Neural crest cell (in vitro differentiated cells): ENCODE measurements at places on chromosomes 6 and 20. TPM values are rescaled to one million over a fixed set of nuclear protein-coding genes. Genes with fewer than 3 reads are reported as not detected.

DNA sequence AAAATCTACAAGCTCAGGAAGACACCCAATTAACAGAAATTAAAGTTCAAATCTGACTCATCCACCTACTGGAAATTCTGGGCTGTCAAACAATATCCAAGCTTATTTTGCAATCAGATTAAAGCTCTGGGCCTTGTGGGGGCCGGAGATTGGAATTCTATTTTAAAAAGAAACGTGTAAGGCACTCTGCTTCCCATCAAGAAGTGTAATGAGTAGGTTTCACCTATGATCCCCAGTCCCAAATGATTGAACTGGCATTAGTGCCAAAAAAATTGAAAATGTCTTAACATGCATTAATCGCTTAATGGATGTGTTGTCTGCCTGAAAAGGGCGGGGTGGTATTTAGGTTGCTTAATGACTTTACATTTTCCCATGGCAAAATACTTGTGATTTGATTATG, 542.4 kb upstream of the BTBD3 start:
- no peak overlapping the region for H3K4me3 ChIP-seq
- H3K27ac ChIP-seq: no peak overlapping the region
- H3K27me3 ChIP-seq: no peaks in the 10 kb centered on the region
- no peaks in the 10 kb centered on the region for H3K36me3 ChIP-seq
- peaks cover 30% of the 10 kb centered on the region for H3K4me1 ChIP-seq
- DNase-seq: no peak

- H3K27me3 ChIP-seq: peaks cover 71% of the 10 kb centered on the region
- DNase-seq: no peak
- H3K4me3 ChIP-seq: no peak overlapping the region
- no peak overlapping the region for H3K27ac ChIP-seq
- H3K4me1 ChIP-seq: no peaks in the 10 kb centered on the region
Observed at GRCh38 chr6:7986219-7986618, 75.6 kb upstream of the TXNDC5 start.

DNA sequence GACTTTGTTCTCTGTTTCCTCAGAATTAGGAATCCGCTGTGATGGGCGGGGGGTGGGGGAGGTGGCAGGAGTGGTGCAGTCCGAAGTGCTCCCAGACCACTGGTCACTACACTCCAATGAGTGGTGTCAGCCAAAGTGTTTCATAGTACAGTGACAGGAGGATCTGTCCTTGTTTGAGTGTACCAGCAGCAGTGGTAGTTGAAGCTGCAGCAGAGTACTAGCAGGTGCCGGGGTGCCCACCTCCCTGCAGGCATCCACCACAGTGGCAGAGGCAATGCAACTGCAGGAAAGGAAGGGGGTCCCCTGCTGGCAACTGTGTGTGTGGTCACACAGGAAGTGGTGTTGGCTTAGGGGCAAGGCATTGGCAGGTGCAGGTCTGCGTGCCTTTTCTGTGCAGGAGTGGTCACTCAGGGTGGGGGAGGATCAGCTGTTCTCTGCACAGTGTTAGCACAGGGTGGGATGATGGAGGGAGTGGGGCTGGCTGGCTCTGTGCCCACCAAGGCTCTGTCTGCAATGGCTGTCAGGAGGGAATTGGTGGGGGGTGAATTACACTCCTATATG, 9.7 kb downstream of the HLA-DOB start:
- H3K36me3 ChIP-seq: no peaks in the 10 kb centered on the region
- no peaks in the 10 kb centered on the region for H3K4me1 ChIP-seq
- H3K4me3 ChIP-seq: no peak overlapping the region
- no peak overlapping the region for H3K27ac ChIP-seq

DNA sequence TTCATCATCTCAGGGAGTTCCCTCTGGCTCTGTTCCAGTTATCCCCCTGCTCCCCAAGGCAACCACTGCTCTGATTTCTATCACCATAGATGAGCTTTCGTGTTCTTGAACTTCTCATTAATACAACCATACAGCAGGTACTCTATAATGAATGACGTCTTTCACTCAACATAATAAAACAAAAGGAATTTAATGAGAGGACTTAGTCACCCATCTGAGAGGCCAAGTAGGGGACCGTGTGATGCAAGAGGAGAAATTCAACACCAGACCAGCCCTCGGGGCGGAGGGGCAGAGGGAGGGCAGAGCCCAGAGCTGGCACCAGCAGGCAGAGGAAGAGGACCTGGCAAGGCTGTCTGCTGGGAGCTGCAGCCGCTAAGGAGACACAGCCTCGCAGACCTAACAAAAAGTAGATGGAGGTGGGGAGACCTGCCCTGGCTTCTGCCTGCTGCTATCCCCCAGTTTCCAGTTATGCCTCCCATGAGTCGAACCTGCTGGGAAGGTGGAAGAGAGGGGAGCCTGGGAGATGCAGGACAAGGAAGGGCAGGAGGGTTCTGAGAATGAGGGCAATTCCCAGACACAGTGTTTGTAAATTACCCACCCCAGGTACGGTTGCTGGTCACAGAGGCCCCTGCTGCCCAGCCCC, 13.8 kb downstream of the CCN5 start:
- peaks cover 4% of the 10 kb centered on the region for H3K27me3 ChIP-seq
- H3K27ac ChIP-seq: no peak overlapping the region
- peaks cover 4% of the 10 kb centered on the region for H3K4me1 ChIP-seq
- DNase-seq: no peak
- no peaks in the 10 kb centered on the region for H3K36me3 ChIP-seq

DNA sequence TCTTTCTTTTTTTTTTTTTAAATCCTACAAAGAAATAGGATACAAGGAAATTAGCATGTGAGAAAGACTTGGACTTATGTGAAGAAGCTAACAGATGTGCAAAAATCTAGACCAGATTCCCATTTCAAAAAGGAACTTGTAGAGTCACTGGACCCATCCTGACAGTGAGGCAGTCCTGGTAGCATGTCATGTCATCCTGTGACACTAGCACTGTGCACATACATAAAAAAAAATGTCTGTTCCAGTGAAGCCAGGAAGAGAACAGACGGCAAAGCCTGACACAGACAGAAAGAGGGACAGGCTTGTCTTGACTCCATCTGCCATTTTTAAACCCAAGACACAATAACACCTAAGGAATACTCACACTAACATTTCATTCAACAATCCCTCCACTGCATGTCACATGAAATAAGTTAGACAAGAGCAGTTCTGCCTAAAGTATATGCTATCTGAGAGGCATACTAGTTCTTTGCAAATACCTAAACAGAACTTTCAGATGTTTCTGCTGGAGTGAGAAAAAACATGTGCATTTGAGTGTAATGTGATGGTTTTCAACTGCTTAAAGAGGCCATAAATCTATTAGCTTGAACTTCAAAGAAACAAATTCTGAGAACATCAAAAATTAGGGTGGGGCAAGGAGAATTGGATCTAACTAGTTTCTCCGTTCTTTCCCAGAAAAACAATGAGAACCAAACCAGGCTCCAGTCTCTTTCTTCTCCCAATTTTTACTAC, 159.6 kb downstream of the BACH2 start:
- no peak overlapping the region for H3K27ac ChIP-seq
- H3K27me3 ChIP-seq: no peaks in the 10 kb centered on the region
- H3K4me1 ChIP-seq: peaks cover 31% of the 10 kb centered on the region

The TFEB gene
- total RNA-seq: 1.1 and 1.3 TPM in 2 replicates

The KIF6 gene
- total RNA-seq: 1.5 and 2.3 TPM in 2 replicates

The PNPLA1 gene
- total RNA-seq: not detected in 2 replicates
